ENCODE measurements at places on chromosomes 3 and 15.

DNA sequence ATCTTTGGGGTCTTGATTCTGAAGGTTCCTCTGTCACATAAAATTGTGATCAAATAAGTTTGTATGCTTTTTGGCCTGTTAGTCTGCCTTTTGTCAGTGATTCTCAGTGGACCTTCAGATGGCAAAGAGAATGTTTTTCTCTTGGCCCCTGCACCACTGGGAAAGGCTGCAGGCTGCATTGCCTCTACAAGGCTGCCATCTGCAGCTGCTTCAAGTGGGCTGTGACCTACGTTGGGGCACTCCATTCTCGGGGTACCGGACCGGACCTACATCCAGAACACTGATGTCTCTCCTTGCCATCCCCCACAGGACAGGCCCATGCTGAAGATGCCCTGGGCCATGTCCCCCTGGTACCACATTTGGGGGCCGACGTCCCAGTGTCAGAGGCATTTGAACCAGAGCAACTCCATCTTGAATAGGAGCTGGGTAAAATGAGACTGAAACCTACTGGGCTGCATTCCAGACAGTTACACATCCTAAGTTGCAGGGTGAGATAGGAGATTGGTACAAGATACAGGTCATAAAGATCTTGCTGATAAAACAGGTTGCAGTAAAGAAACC, 37.5 kb upstream of the MFGE8 start:
- no peak for DNase-seq

GRCh38 chr15:25508369-25509002, 69.7 kb upstream of the UBE3A start:
- peak; percentile 51 for DNase-seq

GRCh38 chr15:55816017-55816416, 73.1 kb upstream of the PRTG start:
- no peak for DNase-seq

GRCh38 chr15:91922646-91923547, 69.4 kb downstream of the SLCO3A1 start:
- peak; percentile 42 for DNase-seq

GRCh38 chr3:13415236-13415986, 4.7 kb downstream of the NUP210 start:
- no peak for DNase-seq

- no peak for DNase-seq
Measured at GRCh38 chr3:172112078-172112733, 72.8 kb downstream of the FNDC3B start.

- DNase-seq = no peak
Measured at GRCh38 chr15:43215961-43216360, 4.9 kb downstream of the EPB42 start.

GRCh38 chr3:193972832-193973231, 163.1 kb upstream of the HES1 start:
- DNase-seq = no peak

DNA sequence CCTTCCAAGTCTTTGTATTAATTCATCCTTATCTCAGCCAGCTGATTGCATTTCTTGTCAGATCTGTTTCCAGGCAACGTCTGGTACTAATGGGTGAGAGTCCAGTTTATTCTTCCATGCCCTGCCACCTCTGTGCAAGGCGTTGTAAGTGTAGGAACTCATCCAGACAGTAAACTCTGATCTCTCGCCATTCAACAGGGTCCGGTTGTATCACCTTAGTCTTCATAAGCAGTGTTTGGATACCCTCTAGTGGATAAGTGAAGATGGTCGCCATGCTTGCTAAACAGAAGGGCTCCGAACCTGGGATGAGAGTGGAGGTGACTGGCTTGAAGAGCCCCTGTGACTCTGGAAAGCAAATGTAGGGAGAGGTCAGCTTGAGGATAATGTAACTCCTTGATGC, 51.6 kb upstream of the CMTM7 start:
- peak; percentile 26 for DNase-seq

DNA sequence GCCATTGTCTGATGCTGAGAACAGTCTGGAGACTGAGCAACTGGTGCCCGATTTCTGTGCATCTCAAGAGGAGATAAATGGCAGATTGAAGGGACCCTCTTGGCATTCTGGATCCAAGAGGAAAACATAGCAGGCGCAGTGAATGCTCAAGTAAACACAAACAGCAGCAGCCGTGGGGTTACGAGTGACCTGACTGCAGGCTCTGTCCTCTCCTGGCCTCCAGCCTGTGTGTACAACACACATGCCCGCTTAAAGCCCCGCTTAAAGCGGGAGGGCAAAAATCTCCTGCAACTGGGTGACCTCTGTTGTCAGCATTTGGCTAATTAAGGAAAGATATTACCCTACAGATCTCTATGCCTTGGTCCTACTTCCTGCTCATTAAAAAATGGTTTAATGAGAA, 120.5 kb downstream of the GREM1 start:
- no peak for DNase-seq

DNA sequence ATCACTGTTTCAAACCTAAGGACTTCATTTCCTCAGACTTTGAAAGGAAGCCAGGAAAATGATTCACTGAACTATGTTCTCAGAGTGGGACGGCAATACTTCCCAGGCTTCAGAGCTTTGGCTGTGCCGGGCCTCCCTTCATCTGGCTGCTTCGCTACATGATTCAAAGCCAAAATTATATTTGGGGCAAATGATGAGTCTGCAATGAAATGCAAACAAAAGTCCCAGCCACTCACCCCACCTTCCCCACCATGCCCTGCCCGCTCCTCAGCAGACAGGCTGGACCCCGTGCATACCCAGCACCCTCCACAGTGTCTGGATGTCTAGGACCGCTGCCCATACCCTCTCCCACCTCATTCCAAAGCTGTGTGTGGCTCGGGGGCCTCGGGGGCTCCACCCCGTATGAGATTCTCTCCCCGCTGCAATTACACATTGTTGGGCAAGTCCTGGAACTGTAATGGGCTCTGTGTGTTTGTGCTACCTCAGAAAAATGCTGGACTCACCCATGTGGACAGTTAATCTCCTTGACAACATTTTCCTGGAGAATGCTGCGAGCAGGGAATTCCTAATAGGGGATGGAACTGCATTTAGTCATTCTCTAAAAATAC, 32.2 kb downstream of the ATP10A start:
- DNase-seq = no peak

DNA sequence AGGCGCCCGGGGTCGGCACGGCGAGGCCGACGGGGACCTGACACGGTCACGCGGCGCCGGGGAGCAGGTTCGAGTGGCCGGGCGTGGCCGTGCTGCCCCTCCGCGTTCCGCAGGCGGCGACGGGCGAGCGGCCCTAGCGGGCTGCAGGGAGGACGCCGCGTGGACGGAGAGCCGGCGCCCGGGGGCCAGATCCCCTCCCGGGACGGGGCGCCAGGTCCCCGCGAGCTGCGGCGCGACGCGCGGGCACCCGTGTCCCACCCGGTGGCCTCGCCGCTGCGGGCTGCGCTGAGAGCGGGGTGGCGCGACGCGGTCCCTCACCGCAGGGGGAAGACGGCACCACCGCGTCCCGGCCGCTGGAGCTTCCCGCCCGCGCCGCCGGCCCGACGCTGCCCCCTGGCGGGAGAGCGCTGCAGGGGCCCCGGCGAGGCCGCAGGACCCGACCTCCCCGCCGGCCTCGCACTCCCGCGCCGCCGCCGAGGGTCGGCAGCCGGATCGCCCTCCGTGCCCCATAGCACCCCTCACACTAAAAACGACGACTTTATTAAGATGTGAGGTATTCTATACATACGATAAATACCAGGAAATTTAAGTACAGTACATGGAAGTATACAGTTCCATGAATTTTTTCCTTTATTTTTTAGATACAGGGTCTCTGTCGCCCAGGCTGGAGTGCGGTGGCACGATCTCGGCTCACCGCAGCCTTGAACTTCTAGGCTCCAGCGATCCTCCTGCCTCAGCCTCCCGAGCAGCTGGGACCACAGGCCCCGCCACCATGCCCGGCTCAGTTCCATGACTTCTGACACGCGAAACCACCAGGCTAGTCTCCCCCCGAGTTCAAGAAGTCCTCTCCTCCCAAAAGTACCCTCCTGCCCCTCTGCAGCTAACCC, 1.3 kb upstream of the PIGZ start:
- DNase-seq = peak; percentile 57

DNA sequence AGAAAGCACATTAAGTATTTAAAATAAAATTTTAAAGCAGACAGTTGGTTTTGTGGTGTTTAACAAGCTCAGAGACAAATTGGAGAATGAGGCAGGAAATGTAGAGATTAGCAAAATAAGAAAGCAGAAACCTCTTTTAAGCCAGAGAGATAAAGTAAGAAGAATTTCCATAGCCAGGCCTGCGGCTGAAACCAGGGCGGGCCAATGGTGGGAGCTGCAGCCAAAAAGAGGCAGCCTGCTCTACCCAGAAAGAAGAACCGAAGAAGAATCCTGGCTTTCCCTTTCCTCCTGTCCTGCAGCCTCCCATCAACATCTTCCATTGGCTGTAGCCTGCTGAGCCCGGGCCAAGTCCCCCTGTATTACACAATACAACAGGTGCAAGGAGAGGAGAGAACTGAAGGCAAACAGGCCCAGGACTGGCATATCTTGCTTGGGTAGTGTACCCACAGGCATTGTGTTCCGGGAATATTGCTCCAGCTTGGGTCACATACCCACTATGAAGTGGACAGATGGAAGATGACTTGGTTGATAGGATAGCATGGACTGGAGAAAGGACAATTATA, 11.5 kb upstream of the TFG start:
- no peak for DNase-seq

GRCh38 chr3:42894698-42895579, 11.0 kb upstream of the ZNF662 start:
- DNase-seq = no peak

- DNase-seq = no peak
Measured at GRCh38 chr3:145754605-145755289, 406.2 kb downstream of the PLOD2 start.

DNA sequence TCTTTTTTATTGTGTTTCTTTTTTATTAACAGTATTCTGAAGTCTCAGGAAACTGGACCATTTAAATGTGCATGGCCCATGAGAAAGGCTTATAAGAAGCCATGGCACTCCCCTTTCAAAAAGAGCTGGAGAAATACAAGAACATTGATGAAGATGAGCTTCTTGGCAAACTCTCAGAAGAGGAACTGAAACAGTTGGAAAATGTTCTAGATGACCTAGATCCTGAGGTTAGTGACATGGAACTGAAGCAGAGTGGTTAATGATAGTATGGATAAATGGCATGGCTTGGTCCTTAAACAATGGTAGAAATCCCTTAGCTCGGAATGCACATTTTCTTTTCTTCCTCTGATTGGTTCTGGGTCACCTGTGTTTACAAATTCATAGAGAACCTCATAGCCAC, 14.9 kb downstream of the TMOD2 start:
- no peak for DNase-seq

GRCh38 chr15:34886134-34886533, 83.4 kb downstream of the AQR start:
- DNase-seq = no peak

DNA sequence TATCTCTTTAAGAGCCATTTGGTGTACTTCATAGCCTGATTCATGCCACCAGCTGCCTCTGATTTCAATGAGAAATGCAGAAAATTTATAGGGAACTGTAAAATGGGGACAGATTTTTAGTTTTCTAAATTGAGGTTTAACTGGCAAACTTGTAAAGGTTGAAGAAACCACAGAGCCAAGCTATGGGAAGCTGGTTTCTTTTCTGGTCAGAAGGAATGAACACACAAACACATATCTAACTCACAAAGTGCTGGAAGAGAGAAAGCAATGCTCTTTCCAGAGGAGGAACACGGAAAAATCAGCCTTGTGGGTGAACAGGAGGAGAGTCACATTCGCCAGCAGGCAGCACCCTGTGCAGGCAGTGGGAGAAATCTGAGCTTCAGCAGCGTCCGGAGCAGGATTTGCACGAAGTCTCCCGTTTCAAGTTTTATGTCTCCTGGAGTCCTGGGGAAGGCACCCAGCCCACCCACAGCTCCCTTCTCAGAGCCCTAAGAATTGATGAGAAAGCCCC, 481 bp downstream of the MASP1 start:
- no peak for DNase-seq

GRCh38 chr3:141388395-141388794, 20.1 kb downstream of the ZBTB38 start:
- DNase-seq = no peak

DNA sequence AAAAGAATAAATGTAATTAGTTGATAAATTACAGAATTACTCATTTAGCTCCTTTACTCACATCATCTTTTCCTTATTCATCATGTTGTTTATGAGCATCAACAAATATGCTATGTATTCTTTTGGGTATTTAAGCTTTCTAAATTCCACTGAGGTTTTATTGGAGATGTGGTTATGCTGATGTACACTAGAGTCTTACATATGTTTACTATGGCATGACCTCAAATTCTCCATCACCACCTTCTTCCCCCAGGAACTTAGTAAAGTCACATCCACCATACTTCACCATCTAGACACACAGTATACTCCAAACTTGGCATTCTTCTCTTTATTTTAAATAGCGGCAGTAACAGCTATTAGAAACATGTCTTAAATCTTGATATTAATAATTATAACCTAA, 74.1 kb upstream of the MELTF start:
- no peak for DNase-seq

- DNase-seq = peak; percentile 75
Measured at GRCh38 chr3:159586571-159587202, 401.9 kb upstream of the IL12A start.

- DNase-seq = peak; percentile 80
Measured at GRCh38 chr15:40930430-40931299, 1.5 kb downstream of the DLL4 start.

GRCh38 chr3:95394286-95394685, 1331.4 kb downstream of the NSUN3 start:
- no peak for DNase-seq

GRCh38 chr3:150033721-150034120, 63.0 kb upstream of the PFN2 start:
- DNase-seq = peak; percentile 97

GRCh38 chr15:59410391-59410896, 27.5 kb upstream of the FAM81A start:
- no peak for DNase-seq

DNA sequence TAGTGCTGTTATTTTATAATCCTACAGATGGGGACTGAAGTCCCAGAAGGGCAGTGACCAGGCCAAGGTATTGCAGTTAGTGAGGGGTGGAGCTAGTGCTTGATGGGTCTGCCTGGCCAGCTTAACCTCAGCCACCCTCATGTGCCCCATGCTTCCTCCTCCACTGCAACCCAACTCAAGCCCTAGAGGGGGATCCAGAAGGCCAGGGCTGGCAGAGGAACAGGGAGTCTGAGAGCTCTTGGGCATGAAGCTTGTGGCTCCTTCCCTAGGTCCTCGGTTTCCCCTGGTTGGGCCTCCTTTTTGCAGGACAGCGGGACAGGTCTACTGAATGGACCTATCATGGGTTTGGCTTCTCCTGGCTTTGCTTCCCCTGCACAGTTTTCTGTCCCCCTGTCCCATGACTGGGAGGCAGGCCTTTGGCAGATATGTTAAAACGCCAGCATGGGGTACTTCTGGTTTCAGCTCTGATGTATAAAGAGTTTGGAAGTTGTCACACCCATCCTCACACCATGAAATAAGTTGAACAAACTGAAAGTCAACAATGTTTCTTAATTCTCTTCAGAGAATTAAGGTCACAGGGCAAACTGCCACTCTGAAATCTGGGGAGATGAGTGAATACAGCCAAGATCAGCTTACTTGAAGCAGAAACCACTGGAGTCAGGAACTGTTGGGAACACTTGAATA, 103.3 kb downstream of the SMAD6 start:
- DNase-seq = no peak

- DNase-seq = no peak
Measured at GRCh38 chr3:180789774-180790173, 110.5 kb upstream of the CCDC39 start.

Measured in COR-L47 (cell line).